ENCODE measurements at places on chromosomes 1 and 21.

- DNase-seq = no peak
Measured at GRCh38 chr1:95287825-95288224, 53.8 kb downstream of the RWDD3 start.

DNA sequence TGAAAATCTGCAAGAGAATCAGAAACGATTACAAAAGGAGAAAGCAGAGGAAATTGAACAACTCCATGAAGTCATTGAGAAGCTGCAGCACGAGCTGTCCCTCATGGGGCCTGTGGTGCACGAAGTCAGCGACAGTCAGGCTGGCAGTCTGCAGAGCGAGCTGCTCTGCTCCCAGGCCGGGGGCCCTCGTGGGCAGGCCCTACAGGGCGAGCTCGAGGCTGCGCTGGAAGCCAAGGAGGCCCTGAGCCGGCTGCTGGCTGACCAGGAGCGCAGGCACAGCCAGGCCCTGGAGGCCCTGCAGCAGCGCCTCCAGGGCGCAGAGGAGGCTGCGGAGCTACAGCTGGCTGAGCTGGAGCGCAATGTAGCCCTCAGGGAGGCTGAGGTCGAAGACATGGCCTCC is 47.5 kb upstream of the DIP2A start:
- DNase-seq = no peak

- DNase-seq = no peak
Measured at GRCh38 chr1:11158720-11159321, 30.3 kb upstream of the ANGPTL7 start.

DNA sequence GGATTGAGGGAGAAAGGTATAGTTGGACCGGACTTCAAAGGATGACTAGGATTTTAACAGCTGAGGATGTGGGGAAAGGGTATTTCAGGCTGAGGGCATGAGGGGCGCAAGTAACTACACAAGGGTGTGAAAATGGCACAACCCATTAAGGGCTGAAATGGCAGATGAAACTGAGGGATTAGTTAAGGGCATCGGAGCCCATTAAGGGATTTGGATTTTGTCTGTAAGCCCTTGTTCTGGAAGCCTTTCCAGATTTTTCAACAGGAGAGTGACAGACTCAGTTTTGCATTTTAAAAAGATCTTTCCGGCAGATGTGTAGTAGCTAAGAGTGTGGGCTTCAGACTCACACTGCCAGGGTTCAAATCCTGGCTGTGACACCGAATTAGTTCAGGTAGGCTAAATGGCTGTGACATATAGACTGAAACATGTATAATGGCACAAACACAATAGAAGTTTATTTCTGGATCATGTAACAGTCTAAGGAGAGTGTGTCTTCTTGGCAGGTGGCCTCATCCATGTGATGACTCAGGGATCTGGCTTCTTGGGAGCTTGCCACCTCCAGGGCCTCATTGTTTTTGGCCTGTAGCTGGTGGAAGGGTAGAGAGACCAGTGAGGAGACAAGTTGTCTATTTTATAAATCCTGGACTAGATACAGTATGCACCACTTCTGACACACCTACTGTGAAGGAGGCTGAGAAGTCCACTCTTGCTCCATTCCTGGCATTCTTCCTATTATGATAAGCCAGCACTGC is 49.6 kb downstream of the UBE2T start:
- DNase-seq = no peak

- no peak for DNase-seq
Measured at GRCh38 chr1:155073377-155074242, 5.0 kb upstream of the EFNA3 start.

DNA sequence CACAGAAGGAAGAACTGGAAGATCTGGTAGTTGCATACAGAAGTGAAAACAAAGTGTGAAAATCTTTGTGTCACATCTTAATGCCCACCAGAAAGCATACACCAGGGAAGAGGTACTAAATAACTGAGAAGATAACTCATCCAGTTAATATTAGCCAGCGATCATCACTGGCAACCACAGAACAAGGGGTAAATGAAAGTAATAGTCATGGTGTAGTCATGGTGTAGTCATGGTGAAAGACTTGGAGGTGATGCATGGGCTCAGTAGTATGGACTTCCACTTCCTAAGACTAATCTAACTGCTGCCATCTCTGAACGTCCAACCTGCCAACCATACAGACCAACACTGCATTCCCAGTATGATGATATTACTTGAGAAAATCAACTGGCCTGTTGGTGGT is 481.2 kb upstream of the NR5A2 start:
- no peak for DNase-seq

GRCh38 chr1:170239445-170239844 is 93.7 kb downstream of the NTMT2 start:
- DNase-seq = no peak

GRCh38 chr21:36450511-36450910 is 29.4 kb downstream of the CLDN14 start:
- DNase-seq = no peak

- no peak for DNase-seq
Measured at GRCh38 chr1:32786856-32787255, 30.3 kb downstream of the YARS1 start.

GRCh38 chr1:93322349-93322748 is 23.4 kb upstream of the DR1 start:
- DNase-seq = no peak

- DNase-seq = no peak
Measured at GRCh38 chr1:66712839-66713238, 39.4 kb upstream of the DYNLT5 start.

- no peak for DNase-seq
Measured at GRCh38 chr1:12542138-12542465, 75.9 kb downstream of the DHRS3 start.

DNA sequence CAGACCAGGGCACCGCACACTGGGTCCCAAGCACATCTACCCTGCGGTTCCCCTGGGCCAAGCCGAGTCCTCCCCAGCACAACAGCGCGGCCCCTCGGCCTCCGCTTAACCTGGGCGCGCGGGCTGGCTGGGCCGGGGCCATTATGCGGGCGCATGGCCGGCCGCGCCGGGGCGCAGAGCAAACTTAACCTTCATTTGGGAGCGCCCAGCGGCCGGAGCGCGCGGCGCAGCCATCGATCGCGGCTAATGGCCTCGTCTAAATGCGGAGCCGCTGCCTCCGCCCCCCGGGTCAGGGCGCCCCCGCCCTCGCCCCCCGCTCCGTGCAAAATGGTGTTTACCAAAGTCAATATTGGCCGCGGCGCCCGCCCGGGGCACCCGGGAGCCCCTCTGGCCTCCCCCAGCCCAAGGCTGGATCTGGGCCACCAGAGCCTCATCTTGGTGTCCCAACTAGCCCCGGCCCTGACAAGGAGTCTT is 272.1 kb downstream of the TRABD2B start:
- DNase-seq = no peak

DNA sequence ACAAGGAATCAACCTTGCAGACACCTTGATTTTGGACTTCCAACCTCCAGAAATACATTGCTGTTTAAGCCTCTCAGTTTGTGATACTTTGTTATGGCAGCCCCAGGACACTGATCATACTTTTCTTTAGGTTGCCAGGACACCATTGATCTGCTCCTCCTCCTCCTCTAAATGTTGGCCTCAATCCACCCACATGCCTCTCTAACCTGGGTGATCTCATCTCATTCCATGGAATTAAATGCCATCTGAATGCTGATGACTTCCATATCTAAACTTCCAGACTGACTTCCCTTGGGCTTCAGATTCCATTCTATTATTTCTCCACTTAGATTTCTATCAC is 7.4 kb upstream of the PPP1R15B start:
- DNase-seq = no peak

DNA sequence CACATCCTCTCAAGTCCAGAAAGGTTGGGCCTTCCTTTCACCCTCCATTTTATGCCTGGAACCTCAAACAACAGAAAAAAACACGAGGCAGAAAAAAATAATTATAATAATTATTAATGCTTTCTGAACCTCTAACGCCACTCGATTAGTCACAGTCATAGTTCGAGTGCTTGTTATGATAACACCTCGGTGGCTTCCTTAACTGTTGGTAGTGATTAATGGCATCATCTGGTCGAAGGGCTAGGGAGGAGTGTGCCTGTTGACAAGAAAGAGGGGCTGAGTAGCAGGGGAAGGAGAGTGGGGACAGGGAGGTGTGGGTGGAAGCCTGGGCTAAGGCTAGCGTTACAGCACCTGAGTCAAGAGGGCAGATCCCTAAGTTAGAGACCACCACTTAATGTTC is 21.3 kb upstream of the IL10 start:
- no peak for DNase-seq

DNA sequence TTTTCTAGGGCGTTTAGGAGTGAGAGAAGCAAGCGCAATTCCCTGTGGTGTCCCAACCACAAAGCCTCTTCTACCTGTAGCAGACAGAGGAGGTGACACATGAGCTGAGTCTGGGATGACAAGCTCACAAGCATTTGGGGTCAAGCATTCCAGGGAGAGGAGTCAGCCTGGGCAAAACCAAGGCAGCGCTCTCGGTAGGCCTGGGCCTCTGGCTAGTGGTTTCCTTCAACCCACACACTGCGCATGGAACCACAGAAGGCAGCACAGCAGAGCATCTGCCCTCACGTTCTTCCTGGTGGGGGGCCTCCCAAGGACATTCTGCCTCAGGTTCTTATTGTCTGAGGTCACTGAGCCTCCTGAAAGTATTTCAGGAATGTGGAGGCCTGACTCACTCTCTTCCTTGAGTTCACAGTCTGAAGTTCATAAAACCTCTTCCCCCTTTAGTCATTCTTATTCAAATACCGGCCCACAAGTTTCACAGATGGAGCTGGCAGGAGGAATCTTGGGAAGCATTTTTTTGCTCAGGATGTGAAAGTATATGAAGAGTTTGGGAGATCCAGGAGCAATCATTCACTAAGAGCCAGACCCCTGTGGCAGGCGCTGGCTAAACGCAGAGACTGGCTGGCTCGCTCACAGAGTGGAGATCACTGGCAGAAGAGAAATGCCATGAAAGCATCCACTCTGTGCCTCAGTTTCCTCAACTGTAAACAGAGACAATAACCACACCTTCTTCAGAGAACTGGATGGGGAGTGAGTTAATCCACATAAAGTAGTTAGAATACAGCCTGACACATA is 26.8 kb downstream of the CCN1 start:
- DNase-seq = no peak

GRCh38 chr1:106746448-106747085 is 309.9 kb upstream of the PRMT6 start:
- DNase-seq = no peak

GRCh38 chr21:29121759-29122158 is 8.7 kb upstream of the MAP3K7CL start:
- DNase-seq = no peak

DNA sequence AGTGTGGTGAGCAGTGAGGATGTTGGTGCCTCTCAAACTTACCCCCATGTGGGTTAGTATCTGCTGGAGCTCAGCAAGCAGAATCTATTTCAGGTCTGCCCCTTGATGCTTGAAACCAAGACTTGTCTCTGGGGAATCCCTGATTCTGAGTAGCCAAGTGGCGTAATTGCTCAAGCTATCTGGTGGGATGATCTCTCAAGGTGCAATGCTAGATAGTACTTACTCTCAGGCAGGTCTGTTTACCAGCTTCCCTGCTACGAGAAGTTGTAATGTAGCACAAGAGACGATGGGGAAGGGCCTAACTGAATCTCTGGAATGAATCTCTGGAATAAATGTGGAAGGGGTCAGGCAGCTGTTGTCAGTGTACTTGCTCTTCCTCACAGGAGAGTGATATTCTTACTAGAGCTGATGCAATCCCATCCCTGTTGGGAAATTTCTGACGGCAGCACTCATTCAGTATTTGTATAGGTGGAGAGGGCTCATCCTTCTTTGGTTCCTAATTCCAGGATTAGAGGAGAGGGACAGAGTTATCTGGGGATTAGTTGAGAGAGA is 65.4 kb downstream of the MACF1 start:
- DNase-seq = no peak

DNA sequence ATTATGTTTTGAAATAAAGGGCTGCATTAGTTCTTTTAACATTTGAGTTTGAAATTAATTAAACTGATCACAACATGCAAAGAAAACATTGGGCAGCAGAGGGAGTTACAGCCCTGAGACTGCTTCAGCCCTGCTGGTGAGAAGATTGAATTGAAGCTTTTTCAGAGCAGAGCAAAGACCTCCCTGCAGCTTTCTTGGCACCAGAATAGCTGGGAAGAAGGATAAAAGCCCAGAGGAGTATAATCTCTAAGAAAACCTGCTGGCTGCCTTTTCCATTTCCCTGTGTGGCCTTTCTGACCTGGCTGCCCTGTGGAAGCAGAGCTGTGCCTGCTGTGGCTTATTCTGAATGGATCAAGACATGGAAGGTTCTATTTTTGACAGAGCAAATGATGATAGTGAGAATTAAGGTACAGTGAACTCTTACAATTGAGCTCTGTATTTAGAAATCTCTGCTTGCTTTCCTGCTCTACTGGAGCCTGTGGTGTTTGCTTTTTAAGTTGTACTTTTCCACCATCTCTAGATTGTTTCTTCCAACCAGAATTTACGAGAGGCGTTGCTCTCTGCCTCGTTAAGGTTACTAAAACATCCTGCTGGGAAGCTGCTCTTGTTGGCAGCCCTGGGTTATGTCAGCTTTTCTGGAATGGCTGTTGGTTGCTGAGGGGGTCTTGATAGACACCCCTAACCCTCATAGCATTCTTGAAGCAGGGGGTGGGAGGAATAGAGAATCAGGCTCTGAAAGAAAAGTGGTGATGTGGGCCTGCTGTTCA is 9.9 kb downstream of the SNRPE start:
- DNase-seq = peak; percentile 58

GRCh38 chr1:53678938-53679825 is 59.8 kb downstream of the GLIS1 start:
- peak; percentile 52 for DNase-seq

- peak; percentile 39 for DNase-seq
Measured at GRCh38 chr1:21232044-21232443, 55.3 kb upstream of the EIF4G3 start.

DNA sequence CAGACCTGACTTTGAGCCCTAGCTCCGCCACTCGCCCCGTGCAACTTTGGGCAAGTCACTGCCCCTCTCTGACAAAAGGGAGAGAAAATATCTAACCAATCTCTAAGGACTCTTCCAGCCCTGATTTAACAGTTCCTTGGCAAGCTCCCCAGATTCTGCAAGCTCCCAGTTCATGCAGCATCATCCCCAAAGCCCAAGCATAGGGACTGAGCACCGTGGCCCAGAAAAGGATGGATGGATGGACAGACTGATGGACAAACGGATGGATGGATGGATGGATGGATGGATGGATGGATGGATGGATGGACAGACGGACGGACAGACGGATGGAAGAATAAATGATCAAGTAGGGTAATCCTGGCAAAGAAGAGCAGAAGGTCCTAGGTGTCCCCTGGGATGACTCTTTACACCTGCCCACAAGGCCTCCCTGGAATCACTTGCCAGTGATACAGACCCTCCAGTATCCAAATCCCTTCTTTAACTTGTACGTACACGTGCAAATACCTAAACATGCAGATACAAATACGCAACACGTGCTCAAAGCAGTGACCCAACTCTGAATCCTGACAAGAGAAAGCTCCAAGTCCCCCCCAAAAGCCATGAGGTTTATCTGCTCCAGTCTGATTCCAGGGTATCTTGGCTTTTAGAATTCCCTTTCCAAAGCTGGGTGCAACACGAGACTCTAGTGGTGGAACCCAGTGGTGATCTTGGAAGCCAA is 16.0 kb downstream of the IFFO2 start:
- DNase-seq = no peak

GRCh38 chr1:172960454-172961208 is 90.1 kb downstream of the TNFSF18 start:
- DNase-seq = no peak

GRCh38 chr1:8831340-8831739 is 13.9 kb upstream of the RERE start:
- DNase-seq = peak; percentile 16

- DNase-seq = no peak
Measured at GRCh38 chr1:65505547-65506300, 85.3 kb downstream of the LEPR start.

GRCh38 chr1:115084902-115085511 is 4.3 kb downstream of the TSPAN2 start:
- no peak for DNase-seq
